ENCODE measurements at places on chromosomes 4 and X. TPM values are rescaled to one million over a fixed set of nuclear protein-coding genes. Genes with fewer than 3 reads are reported as not detected.

KCND1 gene
- total RNA-seq: not detected

GRCh38 chr4:85496126-85496849 lies 21.3 kb downstream of the ARHGAP24 start:
- H3K4me1 ChIP-seq: peaks cover 4% of the 10 kb centered on the region
- H3K36me3 ChIP-seq: no peaks in the 10 kb centered on the region
- H3K27me3 ChIP-seq: no peaks in the 10 kb centered on the region
- H3K4me3 ChIP-seq: no peak overlapping the region

GRCh38 chr4:34280131-34280530 lies 1964.2 kb downstream of the ARAP2 start:
- no peaks in the 10 kb centered on the region for H3K36me3 ChIP-seq
- no peak overlapping the region for H3K27ac ChIP-seq
- no peak for DNase-seq
- H3K4me3 ChIP-seq: no peak overlapping the region
- H3K27me3 ChIP-seq: no peaks in the 10 kb centered on the region

RAB9A gene
- 4.8 TPM for total RNA-seq

GRCh38 chrX:53115550-53115874 lies 21.6 kb downstream of the KANTR start:
- H3K4me1 ChIP-seq: peaks cover 3% of the 10 kb centered on the region
- H3K4me3 ChIP-seq: no peak overlapping the region
- no peaks in the 10 kb centered on the region for H3K27me3 ChIP-seq
- peak; percentile 12 for DNase-seq
- no peaks in the 10 kb centered on the region for H3K36me3 ChIP-seq

MAGEA9B gene
- total RNA-seq: not detected
